ENCODE measurements at places on chromosomes 6 and 20.

- no peak for DNase-seq
Measured at GRCh38 chr6:54722328-54722727, 124.2 kb upstream of the FAM83B start.

DNA sequence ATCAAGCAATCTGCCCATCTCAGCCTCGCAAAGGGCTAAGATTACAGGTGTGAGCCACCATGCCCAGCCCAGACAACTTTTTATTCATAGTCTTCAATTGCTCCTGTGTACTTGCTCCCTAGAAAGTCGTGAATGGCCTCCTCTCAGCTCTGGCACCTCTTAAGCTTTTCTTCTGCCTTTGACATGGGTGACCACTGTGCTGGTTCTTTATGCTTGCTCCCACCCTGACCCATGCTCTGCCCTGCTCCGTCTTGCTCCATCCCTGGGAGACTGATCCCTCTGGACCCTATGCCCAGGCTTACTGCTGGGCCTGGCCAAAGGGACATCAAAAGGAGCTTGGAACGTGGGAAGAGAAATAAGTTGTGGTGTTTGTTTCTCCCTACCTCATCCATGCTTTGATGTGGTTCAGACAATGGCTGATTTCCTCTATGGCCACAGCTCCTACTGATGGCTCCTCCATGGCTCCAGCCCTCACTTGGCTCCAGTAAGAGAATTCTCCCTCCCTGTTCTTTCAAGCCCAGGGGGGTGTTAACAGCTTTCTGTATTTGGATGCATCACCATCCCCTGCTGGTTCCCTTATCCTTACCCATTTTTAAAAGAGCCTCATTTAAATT is 7.7 kb upstream of the TREM2 start:
- DNase-seq: no peak

DNA sequence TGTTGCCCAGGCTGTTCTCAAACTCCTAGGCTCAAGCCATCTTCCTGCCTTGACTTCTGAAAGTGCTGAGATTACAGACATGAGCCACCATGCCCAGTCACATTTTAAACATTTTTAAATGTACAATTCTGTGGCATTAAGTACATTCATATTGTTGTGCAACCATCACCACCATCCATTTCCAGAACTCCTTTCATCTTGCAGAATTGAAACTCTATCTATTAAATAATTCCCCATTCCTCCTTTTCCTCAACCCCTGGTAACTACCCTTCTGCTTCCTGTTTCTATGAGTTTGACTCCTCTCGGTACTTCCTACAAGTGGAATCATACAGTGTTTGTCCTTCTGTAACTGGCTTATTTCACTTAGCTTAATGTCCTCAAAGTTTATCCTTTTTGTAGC is 103.8 kb upstream of the NAA20 start:
- no peak for DNase-seq

- no peak for DNase-seq
Measured at GRCh38 chr6:47197682-47198640, 111.7 kb downstream of the TNFRSF21 start.

DNA sequence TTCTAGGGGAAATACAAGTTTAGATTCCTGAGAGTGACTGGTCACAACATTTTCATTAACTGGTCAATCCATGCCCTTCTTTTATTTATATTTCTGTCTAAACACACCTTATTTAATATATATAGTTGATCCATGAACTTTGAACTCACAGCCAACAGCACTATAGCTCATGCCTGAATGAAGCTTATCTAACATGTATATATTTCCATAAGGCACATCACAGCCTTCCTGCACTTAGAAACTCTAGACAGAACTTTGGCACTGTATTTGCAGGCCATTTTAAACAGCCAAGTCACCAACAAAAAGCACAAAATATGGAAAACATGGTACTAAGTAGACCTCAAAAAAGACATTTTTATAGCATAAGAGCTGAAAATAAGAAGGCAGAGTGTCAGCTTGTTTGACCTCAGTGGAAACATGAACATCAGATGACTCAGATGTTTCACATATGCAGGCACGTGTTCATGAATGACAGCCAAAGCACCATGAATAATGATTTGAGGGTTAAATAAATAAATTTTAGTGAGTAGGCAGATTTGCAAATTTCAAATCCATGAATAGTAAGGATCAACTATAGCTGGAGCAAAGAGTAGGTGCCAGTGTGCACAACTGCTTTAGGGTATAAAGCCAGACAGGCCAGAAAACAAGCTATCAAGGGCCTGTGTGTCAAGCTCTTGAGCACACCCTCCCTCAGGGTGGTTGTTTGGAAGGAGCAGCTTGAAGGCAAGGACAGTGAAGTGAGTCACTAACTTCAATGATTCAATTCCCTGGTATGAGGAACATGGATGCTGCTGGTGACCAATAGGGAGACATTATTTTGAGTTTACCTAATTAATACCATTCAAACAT is 88.9 kb upstream of the NT5E start:
- DNase-seq: no peak

GRCh38 chr6:168082860-168083513 is 4.0 kb upstream of the FRMD1 start:
- DNase-seq: no peak

GRCh38 chr20:49583669-49584417 is 15.9 kb upstream of the PTGIS start:
- DNase-seq: no peak

- DNase-seq: no peak
Measured at GRCh38 chr6:44062105-44062770, 65.0 kb downstream of the MRPL14 start.

GRCh38 chr6:148287623-148288333 is 54.9 kb upstream of the SASH1 start:
- no peak for DNase-seq

- DNase-seq: no peak
Measured at GRCh38 chr6:155881826-155882526, 426.3 kb upstream of the NOX3 start.

DNA sequence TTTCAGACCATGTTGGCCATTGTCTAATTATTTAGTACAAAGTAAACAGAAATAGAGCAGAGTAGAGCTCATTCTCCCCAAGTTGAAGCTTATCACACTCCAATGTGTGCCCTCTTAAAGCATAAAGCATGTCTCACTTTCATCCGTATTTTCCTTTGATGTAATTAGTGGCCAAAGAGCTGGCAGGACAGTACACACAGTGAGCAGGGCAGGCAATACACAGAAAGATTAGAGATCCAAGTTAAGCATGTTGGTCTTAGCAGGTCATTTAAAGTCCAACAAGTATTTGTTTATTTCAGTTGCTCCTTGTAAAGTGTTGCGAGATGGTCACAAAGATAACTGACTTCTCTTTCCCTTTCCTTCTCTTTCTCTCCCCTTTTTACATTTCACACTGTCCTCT is 47.2 kb downstream of the RFX6 start:
- DNase-seq: no peak

DNA sequence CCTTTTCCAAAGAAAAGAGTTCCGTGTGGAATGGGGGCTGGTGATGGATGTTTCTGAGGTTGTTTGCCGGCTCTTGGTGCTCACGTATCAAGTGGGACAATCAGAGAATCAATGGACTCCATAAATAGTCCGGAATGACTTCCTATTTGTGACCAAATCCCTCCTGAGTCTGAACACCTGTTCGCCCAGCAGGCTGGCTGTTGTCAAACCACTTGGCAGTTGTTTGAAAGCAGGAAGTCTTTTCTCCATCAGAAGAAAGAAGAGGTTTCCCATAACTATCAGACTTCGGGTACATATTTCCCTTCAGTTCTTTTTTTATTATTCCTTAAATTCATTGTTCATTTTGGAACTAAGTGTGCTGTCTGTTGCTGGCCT is 154.7 kb upstream of the RIN2 start:
- DNase-seq: no peak

- no peak for DNase-seq
Measured at GRCh38 chr6:31304683-31305082, 32.8 kb upstream of the HLA-C start.

- no peak for DNase-seq
Measured at GRCh38 chr20:23059846-23060245, 10.4 kb upstream of the THBD start.

- DNase-seq: no peak
Measured at GRCh38 chr20:9177278-9177677, 108.4 kb downstream of the PLCB4 start.

GRCh38 chr6:12345694-12346058 is 55.5 kb downstream of the EDN1 start:
- no peak for DNase-seq

DNA sequence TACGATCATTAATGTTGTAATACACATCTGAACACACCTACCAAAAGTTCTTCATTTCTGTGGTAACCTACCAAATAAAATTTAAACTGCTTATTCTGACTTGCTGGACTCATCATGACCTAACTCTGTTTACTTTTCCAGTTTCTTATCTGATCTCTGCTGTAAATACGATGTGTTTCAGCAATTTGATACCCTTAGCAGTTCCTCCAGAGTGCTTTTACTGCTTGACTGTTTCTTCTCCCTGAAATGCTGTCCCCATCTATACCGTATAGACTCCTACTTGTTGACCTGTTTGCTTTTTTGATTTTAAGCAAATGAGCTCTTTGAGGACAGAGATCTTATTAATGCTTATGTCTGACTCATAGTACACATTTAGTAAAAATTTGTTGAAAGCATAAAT is 119.5 kb downstream of the SCAF8 start:
- DNase-seq: no peak

- no peak for DNase-seq
Measured at GRCh38 chr6:94389218-94389617, 969.9 kb upstream of the EPHA7 start.

DNA sequence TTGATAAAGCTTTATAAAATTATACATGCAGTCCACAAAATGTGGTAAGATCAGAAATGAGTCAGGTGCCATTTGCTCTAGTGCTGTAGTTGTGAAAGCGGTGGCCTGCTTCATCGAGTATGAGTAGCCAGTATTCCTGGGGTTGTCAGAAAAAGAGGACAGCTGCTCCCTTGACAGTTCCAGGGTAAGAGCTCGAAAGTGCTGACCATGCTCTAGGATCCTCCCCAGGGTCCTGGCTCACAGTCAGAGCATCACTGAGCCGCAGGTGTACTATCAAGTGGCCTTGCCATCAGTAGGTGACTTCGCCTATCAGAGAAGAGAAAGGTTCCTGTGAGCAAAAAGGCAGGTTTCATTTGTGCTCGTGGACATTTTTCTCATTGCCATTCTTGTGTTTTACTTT is 3.6 kb downstream of the BTBD3 start:
- no peak for DNase-seq
